ENCODE measurements at places on chromosomes 11 and 22.

DNA sequence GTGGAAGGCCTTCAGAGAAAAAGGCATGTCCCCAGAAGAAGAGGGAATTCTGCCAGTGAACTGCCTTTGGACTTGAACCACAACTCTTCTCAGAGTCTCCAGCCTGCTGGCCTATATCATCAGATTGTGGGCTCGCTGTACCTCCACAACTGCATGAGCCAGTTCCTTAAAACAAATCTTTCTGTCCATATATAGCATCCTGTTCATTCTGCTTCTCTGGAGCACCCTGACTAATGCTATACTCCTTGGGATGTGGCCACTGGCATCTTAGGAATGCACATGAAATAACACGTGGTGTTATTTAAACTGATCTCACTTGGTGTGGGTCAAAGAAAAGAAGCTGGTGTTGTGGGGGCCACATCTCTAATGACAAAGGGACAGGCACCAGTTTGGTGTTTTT is 58.3 kb upstream of the VSTM5 start:
- DNase-seq, result no peak

DNA sequence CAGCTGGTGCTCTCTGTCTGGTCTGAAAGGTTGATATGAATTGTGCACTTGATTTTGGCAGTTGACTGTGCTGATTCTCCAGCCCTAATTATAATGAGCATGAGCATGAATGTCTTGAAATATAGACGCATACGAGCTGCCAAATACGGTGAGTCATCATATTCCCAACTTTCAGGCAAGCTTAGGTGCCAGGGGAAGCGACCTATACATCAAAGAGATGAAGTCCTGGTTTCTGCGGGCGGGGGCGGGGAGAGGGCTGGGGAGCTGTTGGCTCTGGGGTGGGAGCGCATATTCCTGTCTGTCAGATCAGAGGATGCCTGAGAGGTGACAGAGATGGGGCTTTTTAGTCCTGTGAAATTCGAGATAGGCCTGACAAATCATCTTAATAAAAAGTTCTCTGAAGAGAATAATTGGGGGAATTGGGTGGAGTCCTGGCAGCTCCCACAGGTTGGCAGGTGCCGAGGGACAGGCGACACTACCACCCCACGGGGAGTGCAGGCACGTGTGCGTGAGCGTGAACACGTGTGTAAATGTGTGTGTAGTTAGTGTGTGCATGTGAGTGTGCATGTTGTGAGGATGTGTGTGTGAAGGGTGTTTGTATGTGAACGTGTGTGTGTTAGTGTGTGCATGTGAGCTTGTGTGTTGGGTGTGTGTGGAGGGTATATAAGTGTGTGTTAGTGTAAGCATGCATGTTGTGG is 865.3 kb downstream of the TBC1D22A start:
- DNase-seq, result no peak

DNA sequence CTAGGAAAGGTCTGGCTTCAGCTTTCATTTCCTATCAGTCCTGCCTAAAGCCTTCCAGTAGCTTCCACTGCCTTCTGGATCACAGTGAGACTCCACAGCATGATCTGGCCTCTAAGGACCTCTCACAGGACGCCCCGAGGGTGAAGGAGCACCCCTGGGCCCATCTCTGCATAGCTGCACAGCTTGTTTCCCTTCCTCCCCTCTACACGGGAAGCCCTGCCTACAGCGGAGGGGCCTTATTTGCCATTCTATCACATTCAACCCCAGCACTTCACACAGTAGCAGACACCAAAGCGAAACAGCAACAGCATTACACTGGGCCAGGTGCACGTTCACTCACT is 162.3 kb upstream of the GRK3 start:
- DNase-seq, result no peak

- no peak for DNase-seq
These were observed 33.2 kb upstream of the ZBTB16 start for GRCh38 chr11:114026355-114026754.

- DNase-seq, result no peak
These were observed 7.8 kb downstream of the ZMAT5 start for GRCh38 chr22:29758959-29759358.

GRCh38 chr22:32996702-32997101 is 61.5 kb downstream of the SYN3 start:
- no peak for DNase-seq

DNA sequence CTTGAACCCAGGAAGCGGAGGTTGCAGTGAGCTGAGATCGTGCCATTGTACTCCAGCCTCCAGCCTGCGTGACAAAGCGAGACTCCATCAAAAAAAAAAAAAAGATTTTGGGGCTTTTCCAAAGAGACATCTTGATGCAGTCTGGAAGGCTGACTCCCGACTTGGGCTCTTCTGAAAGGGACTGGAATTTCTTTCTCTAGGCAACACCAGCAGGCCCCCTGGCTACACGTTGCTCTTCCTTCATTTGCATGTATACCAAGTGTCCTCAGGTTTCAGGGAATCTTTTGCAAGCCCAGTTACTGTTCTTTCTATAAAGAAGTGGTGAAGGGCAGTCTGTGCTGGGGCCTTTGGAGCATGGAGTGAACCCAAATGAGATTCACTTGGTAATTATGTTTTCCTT is 211.0 kb downstream of the GRIK4 start:
- DNase-seq, result no peak

DNA sequence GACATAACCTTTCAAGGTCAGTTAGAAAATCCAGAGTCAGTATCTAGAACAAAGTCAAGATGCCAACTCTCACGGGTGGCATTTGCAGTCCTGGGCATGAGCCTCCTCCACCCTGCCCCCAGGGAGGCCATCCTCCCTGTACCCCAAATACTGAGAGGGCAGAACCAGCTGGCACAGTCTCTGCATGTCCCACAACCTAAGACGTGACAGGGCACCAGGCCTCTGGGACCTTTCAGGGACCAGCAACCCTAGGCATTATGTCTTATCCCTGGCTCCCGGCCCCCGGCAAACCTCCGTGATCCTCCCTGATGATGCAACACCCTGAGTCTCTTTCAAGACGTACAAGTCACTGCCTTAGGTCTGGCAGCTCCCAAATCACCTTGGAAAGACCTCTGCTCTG is 2.0 kb downstream of the MB start:
- DNase-seq, result no peak

- no peak for DNase-seq
These were observed 18.6 kb upstream of the PARVB start for GRCh38 chr22:44005524-44005923.

- DNase-seq, result no peak
These were observed 84.1 kb downstream of the TNRC6B start for GRCh38 chr22:40261783-40262182.

DNA sequence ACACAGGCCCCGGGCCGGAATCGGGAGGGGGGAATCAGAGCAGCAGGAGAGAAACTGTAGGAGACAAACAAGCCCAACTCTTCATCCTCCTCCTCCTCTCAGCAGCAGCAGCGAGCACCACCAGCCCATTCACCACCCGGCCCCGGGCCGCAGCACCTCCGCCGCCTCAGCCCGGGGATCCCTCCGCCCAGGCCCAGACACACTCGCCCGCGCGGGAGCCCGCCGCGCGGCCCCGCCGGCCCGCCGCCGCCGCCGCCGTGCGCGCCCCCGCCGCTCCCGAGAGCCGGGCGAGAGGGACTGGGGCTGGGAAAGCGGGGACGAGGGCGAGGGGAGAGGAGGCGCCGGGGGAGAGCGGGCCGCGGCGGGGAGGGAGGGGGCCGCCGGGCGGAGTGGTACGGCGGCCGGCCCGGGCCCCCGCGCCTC is at the start of gene PHF21A:
Gene PHF21A, minus strand, starts transcription at position 154 of the 423 bp plus-strand sequence. CDS start 37,235 bp downstream, outside the sequence.
- DNase-seq, result peak; percentile 94

- no peak for DNase-seq
These were observed 27.0 kb upstream of the YWHAH start for GRCh38 chr22:31917227-31917921.

DNA sequence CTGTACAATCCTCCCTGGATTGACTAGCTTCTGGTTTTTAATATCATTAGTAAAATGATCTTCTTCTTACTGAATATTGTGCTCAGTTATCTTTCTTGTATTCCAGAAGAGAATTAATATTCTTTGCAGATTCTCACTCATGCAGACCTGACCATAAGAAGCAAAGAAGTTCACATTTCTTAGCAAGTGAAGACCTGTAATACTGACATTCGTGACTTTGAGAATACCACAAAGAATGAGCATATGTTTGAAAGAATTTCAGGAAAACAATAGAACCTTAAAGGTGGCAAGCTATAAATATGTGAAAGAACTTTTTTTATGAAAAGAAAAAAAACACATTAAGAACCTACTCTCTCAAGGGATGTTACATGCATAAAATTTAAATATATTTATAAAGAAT is 371.6 kb downstream of the JRKL start:
- no peak for DNase-seq

GRCh38 chr11:23991165-23991539 is 505.7 kb upstream of the LUZP2 start:
- DNase-seq, result no peak

Data from NCI-H345 (cell line).